ENCODE measurements at places on chromosomes 2 and 18.

GRCh38 chr18:6624271-6624660, 105.2 kb upstream of the ARHGAP28 start:
- no peak for DNase-seq

DNA sequence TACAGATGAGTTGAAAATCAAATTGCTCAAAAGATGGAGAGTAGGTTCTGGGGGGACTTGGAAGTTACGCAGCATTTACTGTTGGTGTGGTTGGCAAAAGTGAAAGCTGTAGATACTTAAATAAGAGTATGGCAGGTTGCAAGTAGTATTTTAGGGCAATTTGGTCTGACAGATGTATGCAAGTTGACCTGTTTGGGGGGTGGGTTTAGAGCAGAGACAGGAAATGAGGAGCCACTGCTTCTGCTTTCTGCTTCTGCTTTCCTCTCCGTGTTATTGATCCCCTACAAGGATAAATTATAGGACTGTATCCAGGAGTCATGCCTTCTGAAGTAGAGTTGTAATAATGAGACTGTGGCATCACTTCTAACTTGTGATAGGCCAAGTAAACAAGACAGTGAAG, 71.2 kb downstream of the EPAS1 start:
- no peak for DNase-seq

GRCh38 chr2:237222178-237222577, 136.5 kb downstream of the COPS8 start:
- DNase-seq, result no peak

DNA sequence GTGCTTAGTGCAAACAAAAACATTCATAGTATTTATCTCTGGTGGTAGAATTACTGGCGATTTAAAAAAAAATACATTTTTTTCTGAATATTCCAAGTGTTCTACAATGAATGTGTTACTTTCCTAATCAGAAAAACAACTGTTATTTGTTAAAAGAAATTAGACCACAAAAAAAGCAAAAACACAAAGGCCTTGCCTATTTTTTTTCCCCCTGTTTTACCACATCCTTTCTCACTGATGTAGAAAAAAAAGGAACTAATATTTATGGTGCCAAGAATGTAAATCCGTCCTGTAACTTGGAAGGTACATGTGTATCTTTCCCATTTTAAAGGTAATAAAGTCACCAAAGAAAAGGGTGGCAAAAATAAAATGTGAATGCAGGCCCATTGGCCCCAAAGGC, 28.4 kb upstream of the MGAT4A start:
- DNase-seq, result no peak

- DNase-seq, result no peak
These were observed 34.5 kb upstream of the SIX3 start for GRCh38 chr2:44906972-44907371.

DNA sequence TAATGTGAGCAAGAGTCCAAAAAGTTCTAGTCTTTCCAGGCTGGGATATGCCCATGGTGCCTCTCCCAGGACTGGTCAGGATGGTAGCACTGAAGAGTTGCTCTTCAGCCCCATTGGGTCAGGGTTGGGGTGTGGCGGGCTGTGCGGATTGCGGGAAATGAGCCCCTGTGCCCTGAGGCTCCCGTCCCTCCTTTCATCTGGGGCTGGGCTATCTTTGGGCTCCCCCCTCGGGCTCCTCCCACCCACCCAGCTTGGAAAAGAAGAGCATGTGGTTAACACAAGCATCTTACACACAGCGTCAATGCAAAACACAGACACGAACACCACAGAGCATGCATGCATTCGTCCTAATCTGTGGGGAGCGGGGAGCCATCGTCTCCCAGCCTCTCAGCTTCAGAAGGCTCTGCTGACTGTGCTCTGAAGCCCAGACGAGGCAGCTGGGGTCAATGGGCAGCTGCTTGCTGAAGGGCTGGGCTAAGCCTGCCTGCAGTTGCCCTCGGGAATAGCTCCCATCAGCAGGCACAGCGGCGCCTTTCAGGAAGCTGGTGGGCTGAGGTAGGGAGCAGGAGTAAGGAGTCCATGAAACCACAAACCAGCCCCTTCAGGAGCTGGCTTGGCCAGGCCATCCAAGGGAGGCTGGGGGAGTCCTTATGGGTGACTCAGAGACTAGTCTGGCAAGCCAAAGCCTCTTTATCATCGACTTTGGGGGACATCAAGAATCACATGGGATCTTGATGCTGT, 112.9 kb downstream of the CLIP4 start:
- no peak for DNase-seq

- no peak for DNase-seq
These were observed 41.5 kb downstream of the MOGAT1 start for GRCh38 chr2:222713002-222713401.

- DNase-seq, result no peak
These were observed 177.1 kb downstream of the ETAA1 start for GRCh38 chr2:67574230-67574629.

- DNase-seq, result no peak
These were observed 412 bp downstream of the GPD2 start for GRCh38 chr2:156436497-156437085.

DNA sequence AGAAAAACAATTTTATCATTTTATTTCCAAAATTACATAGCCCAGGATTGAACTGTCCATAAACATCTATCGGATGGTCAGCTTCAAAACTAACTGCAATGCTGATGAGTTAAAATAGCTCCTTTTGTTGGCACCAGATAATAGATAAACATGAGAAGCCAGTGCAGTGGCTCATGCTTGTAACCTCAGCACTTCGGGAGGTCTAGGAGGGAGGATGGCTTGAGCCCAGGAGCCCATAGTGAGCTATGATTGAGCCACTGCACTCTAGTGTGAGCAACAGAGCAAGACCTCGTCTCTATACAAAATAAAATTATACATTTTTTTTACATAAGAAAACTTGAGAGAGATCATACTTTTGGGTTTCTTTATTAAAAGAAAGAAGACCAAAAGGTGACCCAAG, 34.6 kb upstream of the IMPA2 start:
- DNase-seq, result no peak

All from NCI-H1417 treated with DMSO at 0.1 percent for 48 hours (cell line).